NT2/D1 (cell line): ENCODE measurements at places on chromosomes 13 and 19.

GRCh38 chr19:45420356-45420755, 3.4 kb downstream of the ERCC1 start:
- DNase-seq = no peak

- DNase-seq = no peak
Observed at GRCh38 chr13:33797622-33798021, 20.3 kb upstream of the RFC3 start.

GRCh38 chr13:60661521-60661920, 264.5 kb downstream of the TDRD3 start:
- DNase-seq = no peak

DNA sequence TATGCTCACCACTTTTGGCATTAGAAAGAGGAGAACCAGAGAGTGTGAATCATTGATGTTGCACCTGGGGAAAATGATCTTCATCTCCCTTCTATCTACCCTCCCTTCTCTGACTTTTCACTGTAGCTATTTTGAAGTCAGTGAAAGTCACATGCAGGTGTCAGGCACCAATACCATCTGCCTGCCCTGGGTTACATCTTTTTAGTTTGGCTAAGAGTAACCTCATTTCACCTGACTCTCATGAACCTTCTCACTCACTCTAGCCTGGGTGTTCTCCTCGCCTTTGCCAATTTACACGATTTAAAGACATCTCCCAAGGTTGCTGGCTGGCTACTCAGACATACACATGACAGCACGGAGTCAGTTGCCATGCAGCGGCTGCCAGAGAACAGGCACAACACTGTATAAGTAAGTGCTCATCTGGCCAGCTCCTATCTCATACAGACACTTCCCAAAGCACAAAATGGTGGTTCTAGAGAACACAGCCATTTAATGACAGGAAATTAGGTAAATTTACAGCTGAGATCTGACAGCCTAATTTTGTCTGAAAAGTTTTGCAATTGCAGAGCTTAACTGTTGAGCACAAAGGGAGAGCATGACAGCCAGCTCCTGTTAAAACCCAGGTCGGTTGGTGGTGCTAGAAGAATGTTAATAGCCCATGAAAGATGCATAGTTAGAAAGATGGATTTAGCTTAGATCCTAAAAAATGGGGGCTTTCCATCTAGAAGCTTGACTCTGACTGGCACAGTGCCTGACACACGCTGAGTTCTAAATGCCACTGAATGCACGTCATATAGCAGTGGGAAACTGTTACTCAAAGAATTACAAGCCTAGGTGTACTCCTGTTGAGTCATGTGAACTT, 32.5 kb downstream of the LCP1 start:
- DNase-seq = no peak
